ENCODE measurements at places on chromosomes 6 and 20.

DNA sequence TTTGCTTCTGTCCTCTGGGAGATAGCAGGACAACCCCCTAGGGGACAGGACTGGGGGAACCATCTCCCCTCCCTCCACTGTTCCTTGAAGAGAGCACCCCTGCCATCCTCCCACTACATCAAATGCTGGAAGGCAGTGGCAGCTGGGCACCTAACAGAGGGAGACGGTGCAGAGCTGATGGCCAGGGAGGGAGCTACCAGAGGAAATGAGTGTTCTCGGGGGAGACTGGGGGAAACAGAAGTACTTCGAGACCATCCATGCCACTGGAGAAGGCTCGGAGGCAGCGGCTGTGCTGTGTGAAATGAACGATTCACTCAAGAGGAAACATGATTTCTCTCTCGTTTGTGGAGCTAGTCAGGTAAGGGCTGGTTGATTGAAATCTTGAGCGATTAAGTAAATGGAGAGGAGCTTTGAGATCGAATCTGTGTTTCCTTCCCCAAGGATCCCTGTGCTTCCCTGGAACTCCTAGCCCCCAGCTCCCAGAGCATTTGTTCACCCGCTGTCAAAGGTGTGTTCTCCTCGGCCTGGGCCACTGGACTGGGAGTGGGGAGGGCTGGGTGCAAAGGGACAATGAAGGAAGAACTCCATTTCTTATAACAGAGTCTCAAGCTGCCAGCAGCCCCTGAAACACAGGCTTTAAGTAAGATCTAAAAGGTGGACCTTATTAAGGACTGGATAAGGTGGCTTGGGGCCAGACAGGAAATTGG, 261.3 kb upstream of the MOCS1 start:
- DNase-seq, result no peak

GRCh38 chr6:169239181-169239580, 14.5 kb downstream of the THBS2 start:
- DNase-seq, result no peak

- peak; percentile 24 for DNase-seq
Observed at GRCh38 chr20:3710703-3711483, 1.5 kb downstream of the SIGLEC1 start.

DNA sequence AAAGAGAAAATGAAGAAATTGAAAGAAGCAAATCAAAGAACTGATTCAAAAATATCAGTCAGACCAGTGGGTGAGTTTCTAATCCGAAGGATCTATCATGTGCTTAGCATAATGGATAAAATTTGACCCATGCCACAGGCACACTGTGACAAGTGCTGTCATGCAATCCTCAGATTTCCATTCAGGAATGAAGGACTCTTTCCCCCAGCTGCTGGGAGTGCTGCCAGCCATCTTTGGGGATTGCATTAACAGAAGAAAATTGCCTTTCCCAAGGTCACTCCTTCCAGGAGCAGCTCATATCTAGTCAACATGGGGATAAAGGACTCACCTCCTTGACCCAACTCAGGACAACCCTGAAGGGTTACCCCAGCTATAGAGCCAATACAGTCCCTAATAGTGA, 316.7 kb upstream of the TBX18 start:
- no peak for DNase-seq
